ENCODE measurements at places on chromosomes 12 and 14.

DNA sequence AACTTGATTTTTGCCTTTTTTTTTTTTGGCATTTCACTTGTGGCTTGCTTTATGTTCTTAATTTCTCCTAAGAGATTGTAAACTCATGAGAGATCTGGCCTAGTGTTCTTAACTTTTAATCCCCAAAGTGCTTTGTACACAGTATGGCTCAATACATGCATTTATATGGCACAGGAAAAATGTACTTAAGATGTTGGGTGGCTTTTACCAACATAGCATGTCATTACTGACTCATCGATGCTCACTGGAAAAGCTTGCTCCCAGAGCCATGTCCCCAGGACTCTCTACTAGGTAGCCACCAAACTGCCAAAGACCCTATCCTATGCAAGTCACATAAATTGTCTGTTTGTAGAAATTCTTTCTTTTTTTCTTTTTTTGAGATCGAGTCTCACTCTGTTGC lies 13.1 kb upstream of the SMCO3 start:
- peak overlapping the region; percentile 57 for H3K27ac ChIP-seq
- no peak overlapping the region for H3K4me3 ChIP-seq
- no peaks in the 10 kb centered on the region for H3K27me3 ChIP-seq

DNA sequence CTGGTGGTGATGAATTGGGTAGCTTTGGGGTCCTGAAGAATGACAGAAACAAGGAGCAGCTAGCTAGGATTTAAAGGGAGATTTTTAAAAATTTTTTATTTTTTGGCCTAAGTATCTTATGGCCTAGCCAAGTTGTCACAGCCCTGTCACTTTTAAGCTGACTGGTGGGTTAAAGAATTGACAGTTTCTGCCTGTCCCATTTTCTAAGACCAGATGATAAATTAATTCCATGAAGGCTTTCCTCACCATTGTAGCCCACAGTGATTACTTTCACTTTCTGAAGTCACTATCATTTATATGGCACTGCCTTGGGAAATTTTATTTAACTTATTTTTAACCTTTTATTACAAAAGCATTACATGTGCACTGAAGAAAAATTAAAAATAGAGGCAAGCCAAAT lies 43.2 kb downstream of the BICDL1 start:
- no peaks in the 10 kb centered on the region for H3K4me1 ChIP-seq
- no peak overlapping the region for H3K27ac ChIP-seq
- no peaks in the 10 kb centered on the region for H3K27me3 ChIP-seq
- H3K4me3 ChIP-seq, result no peak overlapping the region
- H3K36me3 ChIP-seq, result no peaks in the 10 kb centered on the region

GRCh38 chr14:93965287-93965821 lies 11.0 kb downstream of the ASB2 start:
- H3K4me1 ChIP-seq, result peaks cover 6% of the 10 kb centered on the region
- no peak overlapping the region for H3K4me3 ChIP-seq
- no peaks in the 10 kb centered on the region for H3K27me3 ChIP-seq
- H3K36me3 ChIP-seq, result no peaks in the 10 kb centered on the region

- no peak overlapping the region for H3K4me3 ChIP-seq
- no peaks in the 10 kb centered on the region for H3K36me3 ChIP-seq
- no peak overlapping the region for H3K27ac ChIP-seq
- no peak for DNase-seq
- no peaks in the 10 kb centered on the region for H3K27me3 ChIP-seq
Observed at GRCh38 chr14:35991356-35991755, 165.2 kb downstream of the BRMS1L start.

DNA sequence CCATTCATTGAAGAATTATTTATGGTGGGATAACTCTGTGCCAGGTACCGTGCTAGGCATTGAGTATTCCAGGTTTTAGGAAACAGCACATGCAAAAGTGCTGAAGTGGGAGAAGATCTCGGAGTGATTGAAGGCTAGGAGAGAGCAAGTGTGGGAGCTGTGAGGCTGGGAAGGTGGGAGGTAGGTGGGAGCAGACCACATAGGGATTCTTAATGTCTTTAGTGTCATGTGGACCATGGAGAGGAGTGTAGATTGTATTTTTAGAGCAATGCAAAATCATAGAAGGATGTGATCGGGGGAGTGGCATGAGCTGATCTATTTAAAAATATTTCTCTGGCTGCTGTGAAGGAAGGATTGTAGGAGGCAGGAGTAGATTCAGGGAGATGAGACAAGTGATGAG lies 5.4 kb downstream of the PTPN11 start:
- H3K27ac ChIP-seq, result no peak overlapping the region
- DNase-seq, result no peak
- no peak overlapping the region for H3K4me3 ChIP-seq
- peaks cover 32% of the 10 kb centered on the region for H3K4me1 ChIP-seq

DNA sequence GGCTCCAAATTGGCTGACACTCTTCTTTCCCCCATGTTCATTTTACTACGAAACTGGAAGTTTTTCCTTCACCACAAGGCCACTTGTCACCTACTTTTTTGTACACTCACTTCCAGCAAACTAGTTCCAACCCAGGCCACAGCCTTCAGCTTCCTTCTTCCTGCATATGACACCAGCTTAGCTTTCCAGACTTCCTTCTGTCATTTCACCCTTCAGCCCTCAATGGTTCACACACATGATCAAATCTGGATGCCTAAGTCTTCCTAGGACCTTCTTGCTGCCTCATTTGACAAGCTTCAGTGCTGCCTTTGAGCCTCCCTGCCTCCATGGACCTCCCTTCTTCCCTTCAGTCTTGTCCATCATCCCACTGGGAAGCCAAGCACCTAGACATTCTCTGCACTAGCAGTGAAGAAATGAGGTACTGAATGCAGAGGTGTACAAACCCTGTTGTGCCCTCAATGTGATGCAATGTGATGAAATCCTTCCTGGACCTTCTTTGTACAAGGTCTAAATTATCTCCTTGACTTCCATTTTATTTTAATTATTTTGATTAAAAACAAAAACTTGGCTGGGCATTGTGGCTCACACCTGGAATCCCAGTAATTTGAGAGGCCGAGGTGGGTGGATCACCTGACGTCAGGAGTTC lies 4.3 kb upstream of the REC8 start:
- H3K4me1 ChIP-seq, result peaks cover 8% of the 10 kb centered on the region
- peaks cover 5% of the 10 kb centered on the region for H3K36me3 ChIP-seq
- no peak overlapping the region for H3K27ac ChIP-seq
- H3K27me3 ChIP-seq, result no peaks in the 10 kb centered on the region
- DNase-seq, result no peak

- peak overlapping the region; percentile 89 for H3K27ac ChIP-seq
- DNase-seq, result no peak
- H3K4me1 ChIP-seq, result peaks cover 29% of the 10 kb centered on the region
- no peaks in the 10 kb centered on the region for H3K27me3 ChIP-seq
Observed at GRCh38 chr12:108806346-108806745, 51.0 kb downstream of the SSH1 start.

DNA sequence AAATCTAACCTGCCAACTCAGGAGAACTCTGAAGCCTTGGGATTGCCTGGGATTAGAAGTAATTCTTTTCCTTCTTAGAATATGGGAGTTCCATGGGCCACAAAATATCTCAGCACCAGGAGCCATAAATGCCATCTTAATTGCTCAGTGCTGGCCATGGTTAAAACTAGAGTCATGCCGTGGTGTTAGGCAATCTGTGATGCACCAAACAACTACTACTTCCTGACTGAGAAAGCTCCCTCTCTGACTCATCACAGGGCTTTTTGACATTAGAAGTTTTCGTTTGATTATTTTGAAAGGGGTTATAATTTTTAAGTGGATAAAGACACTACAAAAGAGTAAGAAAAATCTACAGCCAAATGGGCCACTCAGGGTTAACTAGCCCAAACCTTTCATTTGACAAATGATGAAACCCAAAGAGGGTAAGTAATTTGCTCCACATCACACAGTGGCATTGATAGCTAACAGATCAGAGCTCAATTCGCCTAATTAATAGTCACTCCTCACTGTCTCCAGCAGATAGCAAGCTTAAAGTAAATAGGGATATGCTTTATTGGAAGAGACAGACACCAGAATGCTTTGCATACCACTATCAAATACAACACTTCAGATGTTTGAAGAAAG lies 377.3 kb downstream of the EMP1 start:
- no peaks in the 10 kb centered on the region for H3K36me3 ChIP-seq
- DNase-seq, result no peak
- H3K4me3 ChIP-seq, result no peak overlapping the region
- no peak overlapping the region for H3K27ac ChIP-seq
- peaks cover 18% of the 10 kb centered on the region for H3K4me1 ChIP-seq
- H3K27me3 ChIP-seq, result no peaks in the 10 kb centered on the region

- no peaks in the 10 kb centered on the region for H3K36me3 ChIP-seq
- no peak overlapping the region for H3K4me3 ChIP-seq
- H3K27ac ChIP-seq, result no peak overlapping the region
- H3K27me3 ChIP-seq, result no peaks in the 10 kb centered on the region
- DNase-seq, result no peak
- H3K4me1 ChIP-seq, result no peaks in the 10 kb centered on the region
Observed at GRCh38 chr12:4012977-4013968, 140.1 kb upstream of the PARP11 start.

DNA sequence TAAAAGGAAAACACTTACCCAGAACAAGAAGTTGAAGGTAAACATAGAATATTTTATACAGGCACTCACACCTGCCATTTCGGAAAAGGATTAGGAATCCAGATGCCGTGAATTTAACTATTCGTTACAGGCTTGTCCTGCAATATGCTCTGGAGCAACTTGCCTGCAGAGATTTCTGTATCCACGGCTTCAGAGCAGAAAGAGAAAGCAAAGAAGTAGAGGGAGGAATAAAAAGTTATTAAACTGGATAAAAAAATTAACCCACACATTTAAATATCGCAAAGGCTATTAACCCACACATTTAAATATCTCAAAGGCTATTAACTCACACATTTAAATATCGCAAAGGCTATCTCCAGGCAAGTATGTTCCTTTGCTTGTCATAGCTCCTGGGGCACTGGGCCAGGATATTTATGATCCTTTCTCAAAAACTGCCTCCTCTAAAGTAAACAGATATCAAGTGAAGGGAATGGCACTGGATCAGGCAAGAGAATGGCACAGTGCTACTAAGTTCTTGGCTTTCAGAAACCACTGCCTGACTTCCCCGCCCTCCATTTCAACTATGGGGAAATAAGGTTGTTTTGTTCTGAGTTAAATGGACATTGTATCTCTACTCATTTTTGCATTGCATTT lies at the start of gene TSPAN8:
Gene TSPAN8, minus strand, starts transcription at position 399 of the 633 bp plus-strand sequence. Its CDS starts 321 bp downstream, at position 78.
- peak within 1 kb of the TSS; percentile 65 for H3K27ac ChIP-seq
- H3K27me3 ChIP-seq, result no peaks in the 10 kb centered on the region
- H3K4me1 ChIP-seq, result no peaks in the 10 kb centered on the region

- DNase-seq, result no peak
- no peak overlapping the region for H3K27ac ChIP-seq
- no peaks in the 10 kb centered on the region for H3K27me3 ChIP-seq
- H3K4me3 ChIP-seq, result no peak overlapping the region
- peaks cover 4% of the 10 kb centered on the region for H3K4me1 ChIP-seq
Observed at GRCh38 chr14:99674064-99674650, 9.9 kb upstream of the CYP46A1 start.

DNA sequence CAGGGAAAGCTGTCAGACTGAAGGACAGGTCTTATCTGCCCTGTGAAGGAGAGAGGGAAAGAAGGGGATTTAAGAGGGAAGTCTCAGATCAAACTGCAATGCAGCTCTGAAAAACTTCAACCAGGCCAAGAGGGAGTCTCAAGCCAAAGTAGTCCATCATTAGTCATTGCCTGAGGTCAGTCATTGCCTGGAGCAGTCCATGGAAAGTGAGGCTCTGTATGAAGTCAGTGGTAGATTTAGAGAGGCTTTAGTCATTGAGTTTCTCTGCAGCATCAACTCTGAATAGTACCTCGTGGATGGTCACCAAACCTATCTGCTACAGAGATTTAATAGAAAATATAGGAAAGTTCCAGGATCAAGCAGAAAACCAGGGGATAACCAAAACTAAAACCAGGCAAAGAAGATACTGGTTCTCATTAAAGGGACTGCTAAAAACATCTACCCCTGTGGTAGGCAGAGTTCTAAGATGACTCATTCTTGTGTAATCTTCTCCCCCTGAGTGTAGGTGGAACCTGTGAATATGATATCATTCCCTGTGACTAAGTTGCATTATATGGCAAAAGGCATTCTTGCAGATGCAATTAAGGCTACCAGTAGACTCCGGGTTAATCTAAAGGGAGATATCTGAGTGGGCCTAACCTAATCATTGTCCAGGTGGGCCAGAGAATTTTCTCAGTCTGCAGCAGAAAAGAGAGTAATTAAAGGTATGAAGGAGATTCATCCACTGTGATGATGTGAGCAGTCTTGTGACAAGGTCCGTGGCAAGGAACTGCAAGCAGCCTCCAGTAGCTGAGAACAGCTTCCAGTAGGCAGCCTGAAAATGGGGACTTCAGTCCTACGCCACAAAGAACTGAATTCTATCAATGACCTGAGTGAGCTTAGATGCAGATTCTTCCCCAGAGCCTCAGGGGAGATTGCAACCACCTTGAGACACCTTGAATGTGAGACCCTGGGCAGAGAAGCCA lies 123.1 kb downstream of the GALC start:
- H3K4me1 ChIP-seq, result no peaks in the 10 kb centered on the region
- H3K4me3 ChIP-seq, result no peak overlapping the region

DNA sequence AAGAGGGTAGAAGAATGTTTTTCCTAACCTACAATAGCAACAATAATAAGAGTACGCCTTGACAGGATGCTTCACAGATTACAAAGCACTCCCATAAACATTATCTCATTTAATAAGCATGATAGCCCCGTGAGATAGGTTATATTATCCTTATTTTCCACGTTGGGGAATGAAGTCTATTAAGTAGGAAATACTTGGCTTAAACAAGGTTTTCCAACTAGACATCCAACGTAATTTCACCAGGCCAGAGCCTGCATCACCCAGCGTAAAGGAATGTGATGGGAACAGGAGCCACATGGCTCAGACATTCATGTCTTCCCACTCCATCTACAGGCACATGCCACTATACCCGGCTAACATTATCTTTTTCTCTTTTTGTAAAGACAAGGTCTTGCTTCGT lies 223.4 kb upstream of the AMIGO2 start:
- H3K27ac ChIP-seq, result no peak overlapping the region
- H3K4me3 ChIP-seq, result no peak overlapping the region
- no peaks in the 10 kb centered on the region for H3K27me3 ChIP-seq
- H3K4me1 ChIP-seq, result no peaks in the 10 kb centered on the region
- DNase-seq, result no peak
- H3K36me3 ChIP-seq, result no peaks in the 10 kb centered on the region

DNA sequence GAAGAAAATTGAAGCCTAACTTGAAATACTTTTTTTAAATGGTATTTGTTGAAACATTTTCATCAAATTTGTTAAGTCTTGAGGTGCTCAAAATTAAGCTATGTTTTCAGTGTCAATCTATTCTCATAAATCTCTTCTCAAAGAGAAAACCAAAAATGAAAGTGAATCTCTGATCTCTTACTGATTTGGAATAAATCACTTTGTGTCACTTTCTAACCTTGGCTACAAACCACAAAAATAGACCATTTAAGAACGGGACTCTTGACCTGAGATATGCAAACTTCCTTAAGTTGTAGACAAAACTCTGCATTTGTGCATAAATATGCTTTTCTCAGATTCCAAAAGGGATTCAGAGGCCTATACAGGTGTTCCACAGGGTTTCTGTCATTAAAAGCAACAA lies 192.9 kb downstream of the SEC23A start:
- no peak for DNase-seq
- H3K4me3 ChIP-seq, result no peak overlapping the region
- no peaks in the 10 kb centered on the region for H3K4me1 ChIP-seq
- H3K27me3 ChIP-seq, result no peaks in the 10 kb centered on the region
- no peak overlapping the region for H3K27ac ChIP-seq
